Breast epithelium (tissue), 4 donors: ENCODE measurements at places on chromosomes 1 and 21.

DNA sequence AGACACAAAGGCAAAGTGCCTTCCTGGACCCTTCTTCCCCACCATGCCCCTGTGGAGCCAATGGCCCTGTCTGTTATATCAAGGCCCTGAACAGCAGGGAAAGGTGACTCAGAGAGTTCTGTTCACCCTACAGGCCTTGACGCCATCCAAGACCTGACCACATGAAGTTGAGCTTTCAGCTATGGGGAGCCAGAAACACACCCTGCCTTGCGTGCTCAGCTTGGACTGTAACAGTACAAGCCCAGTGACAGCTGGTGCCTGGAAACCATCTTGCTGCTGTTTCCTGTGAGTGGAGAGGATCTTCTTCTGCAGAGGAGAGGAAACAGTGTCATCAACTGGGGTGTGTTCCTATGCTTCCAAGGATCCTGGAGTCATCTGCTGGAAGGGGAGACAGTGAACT is 165.0 kb upstream of the IRF2BP2 start:
- DNase-seq = peak; percentile 15
- H3K27me3 ChIP-seq = no peaks in the 10 kb centered on the region
- H3K4me3 ChIP-seq = no peak overlapping the region
- H3K36me3 ChIP-seq = no peaks in the 10 kb centered on the region

DNA sequence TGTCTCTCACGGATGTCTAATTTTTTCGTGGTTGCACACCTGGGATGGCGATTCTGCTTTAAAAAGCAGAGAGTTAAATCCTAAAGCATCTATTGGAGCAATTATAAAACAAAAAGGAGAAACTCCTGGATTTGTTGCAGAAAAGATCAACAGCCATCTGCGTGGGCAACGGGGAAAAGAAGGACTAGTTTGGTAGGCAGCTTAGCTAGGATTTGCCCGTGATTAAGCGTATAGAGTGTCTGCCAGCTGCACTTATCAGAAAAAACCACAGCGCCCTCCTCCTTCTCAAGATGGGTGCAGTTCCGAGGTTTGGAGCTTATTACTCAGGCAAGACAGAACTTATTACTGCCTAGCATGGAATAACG is 526 bp upstream of the SLC25A24 start:
- peak overlapping the region; percentile 85 for H3K4me3 ChIP-seq
- H3K27ac ChIP-seq = peak overlapping the region; percentile 90
- no peaks in the 10 kb centered on the region for H3K27me3 ChIP-seq

DNA sequence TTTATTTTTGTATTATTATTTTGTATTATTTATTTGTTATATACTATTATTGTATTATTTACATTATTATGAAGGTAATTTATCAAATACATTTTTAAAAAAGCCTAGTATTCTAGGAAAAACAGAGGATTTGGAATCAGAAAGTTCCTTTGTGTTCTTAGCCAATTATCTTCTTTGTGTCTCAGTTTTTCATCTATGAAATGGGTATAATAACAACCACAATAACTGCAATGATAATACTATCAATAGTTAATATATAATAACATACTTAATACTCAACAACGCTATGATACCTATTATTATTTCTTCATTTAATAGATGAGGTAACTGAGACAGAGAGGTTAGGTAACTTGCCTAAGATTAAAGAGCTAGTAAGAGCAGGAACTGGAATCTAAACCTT is 80.4 kb upstream of the GNG4 start:
- H3K27me3 ChIP-seq = no peaks in the 10 kb centered on the region
- H3K27ac ChIP-seq = no peak overlapping the region
- H3K4me3 ChIP-seq = no peak overlapping the region
- H3K36me3 ChIP-seq = no peaks in the 10 kb centered on the region
- no peaks in the 10 kb centered on the region for H3K4me1 ChIP-seq

DNA sequence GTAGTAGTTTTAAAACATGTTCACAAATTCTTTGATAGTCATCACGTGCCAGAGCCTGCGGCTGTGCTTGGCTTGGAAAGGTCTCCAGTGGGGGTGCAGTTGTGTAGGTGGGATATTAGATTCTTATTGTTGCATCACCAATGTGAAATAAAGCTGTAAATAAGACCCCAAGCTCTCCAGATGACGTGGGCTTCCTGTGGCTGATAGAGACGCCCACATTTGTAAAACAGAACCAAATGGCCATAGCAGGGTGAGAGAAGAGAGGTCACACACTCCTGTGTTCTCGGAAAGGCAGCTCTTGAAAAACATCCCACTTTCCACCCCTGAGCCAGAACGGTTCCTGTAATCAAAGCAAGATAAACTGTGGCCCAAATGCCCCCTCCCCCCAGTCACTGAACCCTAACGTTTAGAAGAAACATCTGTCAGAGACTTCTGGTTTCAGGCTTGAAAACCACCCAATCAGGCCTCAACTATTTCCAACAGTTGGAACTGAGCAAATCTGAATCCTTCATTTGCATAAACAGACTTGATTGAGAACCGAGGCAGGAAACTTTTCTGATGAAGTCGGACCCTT is 6.6 kb upstream of the NTPCR start:
- H3K4me1 ChIP-seq = no peaks in the 10 kb centered on the region
- H3K4me3 ChIP-seq = no peak overlapping the region
- DNase-seq = no peak
